Heart right ventricle (tissue), 16 donors: ENCODE measurements at places on chromosomes 3 and 15.

DNA sequence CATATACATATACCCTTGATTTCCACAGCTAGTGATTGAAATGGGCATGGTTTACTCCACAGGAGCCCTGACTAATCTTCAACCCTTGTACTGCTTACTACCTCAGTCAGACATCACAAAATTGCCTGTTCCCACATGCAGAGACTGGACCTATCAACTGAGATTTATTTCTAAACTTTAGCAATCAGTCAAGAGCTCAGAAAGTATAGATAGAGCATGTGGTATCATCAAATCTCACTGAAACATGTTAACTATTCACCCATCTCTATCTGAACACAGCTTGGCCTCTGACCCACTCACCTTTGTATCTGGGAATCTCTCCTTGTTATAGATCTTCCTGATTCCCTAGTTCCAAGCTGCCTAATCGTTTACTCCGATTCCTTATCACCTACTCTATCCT lies 14.6 kb downstream of the ADAM10 start:
- no peak for DNase-seq

GRCh38 chr3:35969406-35969805 lies 330.1 kb downstream of the ARPP21 start:
- no peak for DNase-seq

DNA sequence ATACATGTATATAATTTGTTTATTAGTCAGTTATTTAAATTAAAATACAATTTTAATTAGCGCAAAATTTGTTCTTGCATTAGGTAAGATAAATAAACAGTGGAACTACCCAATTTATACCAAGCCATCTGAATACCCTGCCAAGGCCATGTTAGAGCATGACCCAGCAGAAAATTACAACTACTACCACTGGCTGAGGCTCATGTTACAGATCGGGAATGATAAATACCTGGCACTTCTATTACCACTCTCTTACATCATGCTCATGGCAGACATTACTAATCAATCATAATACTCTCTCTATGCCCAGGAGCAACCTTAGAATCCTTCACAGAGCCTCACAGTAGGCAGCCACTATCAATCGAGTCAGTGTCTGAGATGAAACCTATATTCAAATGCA lies 21.2 kb upstream of the LMOD3 start:
- no peak for DNase-seq

GRCh38 chr3:125175295-125176078 lies 37.1 kb downstream of the SLC12A8 start:
- DNase-seq, result no peak

GRCh38 chr3:100124201-100124761 lies 10.0 kb upstream of the FILIP1L start:
- peak; percentile 45 for DNase-seq

DNA sequence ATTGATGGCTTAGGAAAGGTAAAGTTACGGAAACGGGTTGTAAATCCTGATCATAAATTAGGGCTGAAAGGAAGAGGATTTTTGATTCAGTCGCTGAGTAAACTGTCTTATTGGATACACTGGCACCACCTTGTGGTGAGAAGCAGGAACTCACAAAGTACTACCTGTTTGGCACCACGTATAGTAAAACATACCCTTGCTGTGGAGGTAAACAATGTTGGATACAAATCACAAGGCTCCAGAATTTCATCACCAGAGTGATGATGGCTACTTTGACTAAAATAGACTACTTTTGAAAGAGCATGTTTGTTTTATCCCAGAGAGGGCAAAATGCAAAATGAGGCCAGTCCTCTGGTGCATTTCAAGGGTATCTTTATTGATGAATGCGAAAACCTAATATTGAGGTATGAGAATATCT lies 216.9 kb downstream of the IGSF11 start:
- no peak for DNase-seq
